ENCODE measurements at places on chromosomes 11 and 22.

DNA sequence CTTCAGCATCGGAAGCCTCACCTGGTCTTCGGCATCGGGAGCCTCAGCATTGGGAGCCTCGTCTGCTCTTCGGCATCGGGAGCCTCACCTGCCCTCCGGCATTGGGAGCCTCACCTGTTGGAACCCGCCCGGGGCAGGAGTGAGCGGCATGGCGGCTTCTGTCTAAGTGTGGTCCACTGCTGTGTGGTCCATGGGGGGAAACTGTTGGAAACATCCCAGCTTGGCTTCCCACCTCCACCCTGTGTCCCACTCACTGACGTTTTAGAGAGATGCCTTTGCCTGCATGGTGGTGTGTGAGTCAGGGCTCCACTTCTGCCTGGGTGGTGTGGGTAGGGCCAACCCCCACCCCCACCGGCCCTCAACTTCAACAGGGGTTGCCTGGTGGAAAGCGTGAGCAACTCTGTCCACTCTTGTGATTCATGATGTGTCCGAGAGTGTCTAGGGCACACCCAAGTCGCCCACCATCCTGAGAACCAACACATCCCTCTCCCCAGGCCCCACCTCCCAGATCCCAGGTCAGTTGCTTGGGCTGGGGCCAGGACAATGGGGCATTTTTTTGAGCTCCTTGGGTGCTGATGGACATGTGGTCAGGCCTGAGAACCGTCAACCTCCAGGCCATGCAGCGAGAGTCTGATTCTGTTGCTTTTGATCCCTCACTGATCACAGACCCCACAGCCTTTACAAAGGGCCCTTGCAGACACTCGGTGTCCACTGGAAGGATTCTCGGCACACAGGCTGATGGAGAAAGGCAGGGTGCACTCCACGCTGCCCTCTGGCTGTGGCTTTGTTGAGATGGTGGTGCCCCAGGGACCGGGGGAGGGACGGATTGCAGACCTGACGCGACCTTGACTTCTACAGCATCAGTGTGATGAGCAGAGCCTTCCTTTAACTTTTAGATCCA is 406.7 kb downstream of the TBC1D22A start:
- DNase-seq, result no peak

GRCh38 chr22:17638182-17638431 is 450 bp upstream of the BCL2L13 start:
- DNase-seq, result no peak

DNA sequence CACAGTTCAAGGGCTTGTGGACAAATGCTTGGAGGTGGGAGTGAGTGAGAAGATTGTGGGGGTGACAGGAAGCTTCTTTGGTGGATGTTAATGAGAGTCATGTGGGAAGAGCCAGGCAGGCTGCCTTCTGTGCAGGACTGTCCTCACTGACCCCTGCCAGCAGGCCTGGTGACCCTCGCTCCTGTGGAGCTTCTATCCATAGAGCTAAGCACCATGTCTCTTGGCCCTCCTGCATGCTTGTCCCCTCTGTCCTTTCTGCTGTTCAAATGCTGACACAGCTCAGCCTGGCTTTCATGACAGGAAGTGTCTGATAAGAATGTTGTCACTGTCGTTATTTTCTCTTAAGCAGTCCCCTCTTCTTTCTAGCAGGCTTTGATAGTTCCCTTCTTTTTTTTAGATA is 37.6 kb downstream of the NAT10 start:
- no peak for DNase-seq

GRCh38 chr11:1942558-1943260 is 4.4 kb upstream of the MRPL23 start:
- DNase-seq, result no peak

- no peak for DNase-seq
Measured at GRCh38 chr11:35553831-35554230, 28.4 kb upstream of the PAMR1 start.

DNA sequence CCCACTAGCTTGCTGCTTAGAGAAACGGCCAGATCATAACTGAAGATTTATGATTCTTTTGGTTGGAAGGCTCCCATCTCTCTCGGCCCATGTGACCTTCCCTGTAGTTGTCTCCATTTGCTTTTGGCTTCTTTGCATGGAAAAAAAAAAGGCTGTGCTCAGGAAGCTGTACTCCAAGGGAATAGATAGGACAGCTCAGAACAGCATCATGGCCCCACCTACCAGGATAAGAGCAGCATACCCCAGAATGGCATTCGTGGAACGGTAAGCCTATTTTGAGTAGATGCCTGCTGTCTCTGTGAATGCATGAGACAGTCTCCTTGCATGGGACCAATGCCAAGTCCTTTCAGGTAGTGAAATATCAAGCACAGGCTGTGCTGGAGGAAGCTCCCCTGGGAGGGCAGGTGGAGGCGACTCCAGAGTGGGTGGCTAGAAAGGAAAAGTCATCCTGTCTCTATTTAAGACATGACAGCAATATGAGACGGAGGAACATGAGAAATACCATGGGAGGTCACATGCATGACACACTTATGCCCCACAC is 94.1 kb upstream of the AMOTL1 start:
- no peak for DNase-seq

DNA sequence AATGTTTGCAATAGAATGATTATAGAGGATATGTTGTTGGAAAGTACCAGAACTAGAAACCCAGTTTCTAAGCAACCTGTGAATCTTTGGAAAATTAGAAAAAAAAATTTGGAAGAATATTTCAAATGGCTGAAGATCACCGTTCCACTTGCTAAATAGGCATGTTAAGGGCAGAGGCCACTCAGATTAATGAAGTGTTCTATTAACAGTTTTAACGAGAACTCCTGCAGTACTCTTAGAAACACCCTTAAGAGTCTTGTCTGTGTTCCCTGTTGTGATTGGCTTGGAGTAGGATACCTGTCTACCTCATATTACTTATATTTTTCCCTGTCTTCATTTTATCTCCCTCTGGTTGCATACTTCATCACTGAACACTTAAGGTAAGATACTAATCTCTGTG is 4.6 kb downstream of the C11orf54 start:
- DNase-seq, result no peak

- DNase-seq, result no peak
Measured at GRCh38 chr11:9895006-9895405, 231.1 kb downstream of the SWAP70 start.

DNA sequence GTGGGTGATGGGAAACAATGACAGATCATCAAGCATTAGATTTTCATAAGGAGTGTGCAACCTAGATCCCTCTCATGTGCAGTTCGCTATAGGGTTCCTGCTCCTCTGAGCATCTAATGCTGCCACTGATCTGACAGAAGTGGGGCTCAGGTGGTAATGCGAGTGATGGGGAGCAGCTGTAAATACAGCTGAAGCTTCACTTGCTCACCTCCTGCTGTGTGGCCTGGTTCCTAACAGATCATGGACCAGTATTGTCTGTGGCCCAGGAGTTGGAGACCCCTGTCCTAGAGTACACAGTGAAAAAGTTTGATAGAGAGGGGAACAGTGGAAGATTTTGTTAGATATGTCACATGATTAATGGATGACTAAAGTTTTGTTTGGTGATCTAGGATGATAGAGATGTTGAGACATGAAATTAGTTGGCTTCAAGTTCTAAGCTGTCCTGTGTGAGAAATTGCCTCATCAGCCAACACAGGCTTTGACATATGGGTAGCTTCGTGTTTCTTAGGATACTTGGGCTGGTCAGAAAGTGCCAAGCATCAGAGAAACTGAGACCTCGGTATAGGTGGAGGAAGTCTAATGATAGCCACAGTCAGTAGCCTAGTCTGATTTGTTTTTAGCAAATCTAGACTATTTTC is 47.4 kb downstream of the ARHGEF12 start:
- DNase-seq, result no peak

All from mesothelial cell of epicardium (in vitro differentiated cells).